ENCODE measurements at places on chromosomes 4 and X. TPM values are rescaled to one million over a fixed set of nuclear protein-coding genes. Genes with fewer than 3 reads are reported as not detected.

MAOA gene
- total RNA-seq, result 35.6 TPM

SNX25 gene
- 23.2 TPM for total RNA-seq

ODAPH gene
- total RNA-seq, result 0.63 TPM

GNRHR gene
- not detected for total RNA-seq

TREX2 gene
- total RNA-seq, result 1.5 TPM

ADAM29 gene
- 1.2 TPM for total RNA-seq

MAP9 gene
- total RNA-seq, result 65.6 TPM

DNA sequence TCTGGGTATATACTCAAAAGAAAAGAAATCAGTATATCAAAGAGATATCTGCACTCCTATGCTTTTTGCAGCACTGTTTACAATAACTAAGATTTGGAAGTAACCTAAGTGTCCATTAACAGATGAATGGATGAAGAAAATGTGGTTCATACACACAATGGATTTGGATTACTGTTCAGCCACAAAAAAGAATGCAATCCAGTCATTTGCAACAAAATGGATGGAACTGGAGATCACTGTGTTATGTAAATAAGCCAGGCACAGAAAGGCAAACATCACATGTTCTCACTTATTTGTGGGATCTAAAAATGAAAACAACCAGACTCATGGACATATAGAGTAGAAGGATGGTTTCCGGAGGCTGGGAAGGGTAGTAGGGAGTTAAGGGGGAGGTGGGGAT, 17.6 kb upstream of the NXT2 start:
- DNase-seq, result no peak

- no peak for DNase-seq
These were observed 2.0 kb downstream of the TSPAN5 start for GRCh38 chr4:98656443-98656842.

- no peak for DNase-seq
These were observed 11.0 kb downstream of the RXFP1 start for GRCh38 chr4:158532556-158533231.

DNA sequence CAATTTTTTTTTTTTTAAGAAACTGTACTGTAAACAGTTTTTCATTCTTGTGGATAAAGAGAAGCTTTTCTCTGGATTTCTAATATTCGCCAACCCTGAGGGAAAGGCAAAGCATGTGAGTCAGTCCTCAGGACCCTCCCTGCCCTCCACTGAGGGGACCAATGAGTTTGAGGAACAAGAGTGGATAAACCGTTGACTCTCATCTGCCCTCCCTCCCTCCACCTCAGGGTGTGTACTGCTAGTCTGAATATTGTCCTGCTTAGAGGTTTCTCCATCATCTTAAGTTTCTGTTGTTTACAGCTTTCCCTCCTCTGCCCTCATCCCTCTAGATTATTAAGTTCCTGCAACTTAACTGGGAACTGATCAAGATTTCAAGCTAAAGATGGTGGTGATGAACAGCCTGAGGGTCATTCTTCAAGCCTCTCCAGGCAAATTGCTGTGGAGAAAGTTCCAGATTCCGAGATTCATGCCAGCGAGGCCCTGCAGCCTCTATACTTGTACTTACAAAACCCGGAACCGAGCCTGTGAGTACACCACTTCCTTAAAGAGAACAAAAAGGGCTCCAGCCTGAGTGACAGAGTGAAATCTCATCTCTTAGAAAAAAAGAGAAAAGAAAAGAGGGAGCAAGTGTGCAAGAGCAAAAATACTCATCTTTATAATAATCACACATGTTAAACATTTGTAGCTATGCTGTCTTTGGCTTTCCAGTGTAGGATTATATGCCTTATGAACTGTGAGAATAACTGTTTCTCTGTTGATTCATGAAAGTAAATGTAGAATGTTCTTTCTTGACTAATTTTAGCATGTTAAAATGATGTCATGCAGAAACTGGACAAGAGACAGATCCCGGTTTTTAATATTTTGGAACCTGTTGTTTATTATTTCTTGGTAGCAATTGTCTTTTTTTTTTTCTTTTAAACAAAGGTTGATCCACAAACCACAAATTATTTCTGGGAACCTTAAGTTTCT, 11.9 kb downstream of the CA5B start:
- no peak for DNase-seq

- no peak for DNase-seq
These were observed 929.1 kb downstream of the RAB28 start for GRCh38 chr4:12555011-12555410.

DNA sequence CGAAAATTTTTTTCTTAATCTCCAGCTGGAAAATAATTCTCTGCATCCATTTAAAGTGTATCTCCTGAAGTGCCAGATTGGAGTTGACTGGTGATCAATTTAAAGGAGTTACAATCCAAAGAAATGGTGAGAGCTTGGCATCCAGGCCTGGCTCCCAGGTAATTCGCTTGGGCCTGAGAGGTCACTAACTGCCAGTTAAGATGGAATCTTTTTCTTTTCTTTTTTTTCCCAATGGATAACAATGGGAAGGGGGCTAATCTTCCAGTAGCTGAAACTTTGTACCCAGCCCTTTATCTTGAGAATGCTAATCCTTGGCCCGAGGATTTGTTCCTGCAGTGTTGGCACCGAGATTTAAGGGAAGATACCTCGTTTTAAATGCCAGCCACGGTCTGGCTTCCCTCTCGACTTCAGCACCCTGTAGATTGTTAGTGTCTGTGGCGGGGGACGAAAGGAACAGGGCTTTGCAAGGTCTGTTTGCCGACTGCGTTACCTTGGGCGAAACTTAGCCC, 13.3 kb upstream of the PITX2 start:
- DNase-seq, result no peak

- peak; percentile 32 for DNase-seq
These were observed 22.9 kb downstream of the TNIP2 start for GRCh38 chr4:2733001-2733843.

GRCh38 chr4:98711526-98711925, 53.1 kb upstream of the TSPAN5 start:
- no peak for DNase-seq

DNA sequence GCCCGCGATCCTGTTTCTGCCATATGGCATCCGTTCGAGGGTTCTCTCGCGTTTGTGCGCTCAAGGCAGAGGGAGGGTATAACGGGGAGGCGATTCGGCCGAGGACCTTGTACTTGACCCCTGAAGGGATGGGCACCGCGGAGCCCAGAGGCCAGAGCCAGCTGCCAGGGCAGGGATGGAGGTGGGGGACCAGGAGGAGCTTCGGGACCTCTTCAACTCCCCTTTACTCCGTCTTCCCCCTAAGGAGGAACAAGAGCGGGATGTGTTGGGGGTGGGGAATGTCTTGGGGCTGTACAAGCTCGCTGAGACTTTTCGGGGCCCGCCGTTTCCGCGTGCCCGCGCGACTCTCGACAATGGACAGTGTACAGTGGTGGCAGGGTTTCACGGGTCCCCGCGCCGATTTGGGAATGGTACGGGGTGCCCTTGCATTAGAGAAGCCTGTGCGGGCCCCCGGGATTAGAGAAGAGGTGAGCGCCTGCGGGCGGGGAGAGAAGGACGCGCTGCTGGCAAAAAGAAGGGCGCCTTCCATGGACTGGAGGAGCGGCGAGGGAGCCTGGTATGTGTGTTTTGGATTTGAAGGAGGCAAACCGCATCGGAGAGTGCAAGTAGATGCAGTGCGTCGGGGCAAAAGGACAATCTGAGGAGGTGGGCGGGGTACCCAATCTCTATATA, 760 bp downstream of the UGT8 start:
- no peak for DNase-seq

- DNase-seq, result no peak
These were observed 89.1 kb upstream of the CBR4 start for GRCh38 chr4:169098969-169099690.

- DNase-seq, result no peak
These were observed 17.3 kb upstream of the C1GALT1C1 start for GRCh38 chrX:120647127-120647526.

GRCh38 chr4:83240379-83240875, 44.2 kb downstream of the COQ2 start:
- no peak for DNase-seq

GRCh38 chr4:138521809-138522208, 279.7 kb upstream of the SLC7A11 start:
- no peak for DNase-seq

- no peak for DNase-seq
These were observed 27.3 kb downstream of the CT45A1 start for GRCh38 chrX:135740681-135741149.

DNA sequence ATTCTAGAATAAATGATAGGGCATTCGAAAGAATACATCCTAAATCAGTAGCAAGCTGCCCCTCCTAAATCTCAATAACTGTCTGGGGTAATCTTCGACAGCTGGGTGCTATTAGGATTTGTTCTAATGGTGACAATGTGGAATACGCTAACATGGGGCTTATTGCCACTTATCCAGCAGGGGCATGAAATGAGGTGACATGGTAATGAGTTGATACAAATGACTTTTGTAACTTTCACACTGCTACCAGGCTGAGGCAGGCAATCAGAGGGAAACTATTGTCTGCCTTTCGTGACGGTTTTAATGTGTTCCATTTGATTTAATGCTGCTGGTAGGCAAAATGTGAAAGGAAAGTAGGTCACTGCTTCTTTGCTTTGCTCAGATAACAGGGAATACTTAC, 1047.4 kb upstream of the PABPC4L start:
- DNase-seq, result no peak

- DNase-seq, result no peak
These were observed 271.4 kb downstream of the PTTG2 start for GRCh38 chr4:38231626-38232025.

- DNase-seq, result no peak
These were observed 348.2 kb downstream of the KCTD8 start for GRCh38 chr4:44100456-44100855.

DNA sequence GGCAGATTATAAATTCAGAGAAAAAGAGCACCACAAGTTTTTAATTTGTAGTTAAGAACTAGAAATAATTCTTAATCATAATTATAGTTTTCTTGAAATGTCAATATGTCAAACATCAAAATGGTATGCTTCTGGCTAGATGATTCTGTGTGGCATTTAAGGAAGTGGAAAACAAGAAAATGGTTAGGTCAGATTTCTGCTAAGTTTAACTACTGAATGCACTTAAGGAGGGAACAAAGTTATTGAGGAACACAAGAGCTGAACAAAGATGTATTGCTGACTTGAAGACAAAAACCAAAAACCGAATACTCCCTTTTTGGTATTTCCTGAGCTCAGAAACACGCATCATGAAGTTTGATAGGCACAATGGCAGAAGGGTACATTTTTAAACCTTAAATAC, 58.7 kb upstream of the GPR34 start:
- no peak for DNase-seq

DNA sequence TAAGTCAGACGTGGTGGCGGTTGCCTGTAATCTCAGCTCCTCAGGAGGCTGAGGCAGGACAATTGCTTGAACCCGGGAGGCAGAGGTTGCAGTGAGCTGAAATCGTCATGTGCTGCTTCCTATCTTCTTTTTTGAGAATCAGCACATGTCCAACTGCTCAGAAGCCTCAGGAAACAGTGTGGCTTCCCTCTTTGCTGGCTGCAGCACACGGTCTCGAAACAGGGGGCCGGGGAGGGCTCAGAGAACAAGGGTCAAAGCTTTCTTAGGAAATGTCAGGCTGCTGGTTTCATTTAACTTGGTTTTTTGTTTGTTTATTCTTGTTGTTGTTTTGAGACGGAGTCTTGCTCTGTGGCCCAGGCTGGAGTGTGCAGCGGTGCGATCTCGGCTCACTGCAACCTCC, 31.3 kb downstream of the CRLF2 start:
- no peak for DNase-seq

DNA sequence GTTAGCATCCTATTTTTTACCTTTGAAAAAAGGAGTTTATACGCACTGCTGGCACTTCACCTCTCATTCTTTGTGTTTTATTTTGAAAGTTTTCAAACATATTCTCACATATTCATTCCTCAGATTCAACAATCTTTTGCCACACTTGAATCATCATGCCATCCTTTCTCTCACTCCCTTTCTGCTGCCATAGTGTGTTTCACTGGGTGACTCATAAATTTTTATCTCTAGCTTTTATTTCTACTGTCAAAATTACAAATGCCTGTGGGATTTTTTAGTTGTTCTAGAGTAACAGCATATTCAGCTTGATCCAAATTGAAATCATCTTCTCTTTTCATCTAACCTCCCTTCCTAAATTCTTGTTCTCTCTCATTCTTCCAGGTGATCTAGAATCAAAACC, 28.0 kb downstream of the MFSD8 start:
- no peak for DNase-seq

- DNase-seq, result no peak
These were observed 23.1 kb downstream of the ATP8A1 start for GRCh38 chr4:42633605-42634388.

DNA sequence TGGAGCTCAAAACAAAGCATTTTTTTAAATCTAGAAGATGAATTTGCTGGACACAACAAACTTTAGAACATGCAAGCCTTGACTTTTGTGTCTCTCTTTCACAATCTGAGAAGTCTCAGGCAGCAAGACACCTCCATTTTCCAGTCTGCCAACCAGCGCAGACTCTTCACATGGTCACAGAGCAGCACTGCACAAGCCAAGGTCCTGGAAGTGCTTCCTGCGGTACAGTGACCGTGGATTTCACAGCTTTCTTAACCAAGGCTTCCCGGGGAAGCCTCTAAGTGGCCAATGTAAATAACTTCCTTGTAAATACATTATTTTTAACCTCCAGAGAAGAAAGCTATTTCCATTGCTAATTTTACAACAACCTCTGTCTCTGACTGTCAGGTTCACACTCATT, 31.2 kb downstream of the ZNF827 start:
- no peak for DNase-seq

GRCh38 chr4:163651761-163652160, 157.3 kb downstream of the TMA16 start:
- DNase-seq, result no peak

DNA sequence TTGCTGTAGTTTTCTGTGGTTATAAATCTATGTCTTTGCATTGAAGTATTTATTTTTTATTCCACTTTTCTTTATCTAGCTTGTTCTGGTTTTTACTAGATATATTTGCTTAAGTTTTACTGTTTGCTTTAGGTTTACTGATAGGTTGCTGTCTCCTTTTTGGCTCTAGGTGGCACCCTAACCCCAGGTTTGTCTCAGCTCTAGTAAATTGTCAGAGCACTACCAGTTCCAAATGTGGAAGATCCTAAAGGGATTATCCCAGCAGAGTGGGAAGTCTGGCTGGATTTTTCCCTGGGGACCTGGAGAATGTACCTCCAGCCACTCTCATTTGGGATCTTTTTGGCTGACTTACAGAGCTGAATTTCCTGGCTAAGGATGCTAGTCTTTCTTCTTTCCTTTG, 106.1 kb downstream of the PBDC1 start:
- DNase-seq, result peak; percentile 49
